ENCODE measurements at places on chromosomes 13 and 19.

DNA sequence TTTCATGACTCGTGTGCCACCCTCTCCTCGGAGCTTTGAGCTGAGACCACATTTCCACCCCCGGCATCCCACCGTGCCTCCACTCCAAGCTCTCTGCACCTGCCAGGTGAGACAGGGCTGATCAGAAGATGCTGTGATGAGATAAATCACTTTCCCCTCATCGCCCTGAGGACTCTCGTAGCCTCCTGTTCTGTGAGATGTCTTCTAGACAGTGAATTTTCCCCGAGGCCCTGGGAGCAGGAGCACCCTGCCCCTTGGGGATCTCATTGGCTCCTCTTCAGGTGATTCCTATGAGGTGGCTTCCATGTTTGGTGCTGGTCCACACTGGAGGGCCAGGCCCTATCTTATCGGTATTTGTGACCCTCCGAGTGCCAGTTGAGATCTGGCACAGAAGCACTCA is 154.0 kb upstream of the TSHZ3 start:
- no peak for DNase-seq

- peak; percentile 89 for DNase-seq
Observed at GRCh38 chr19:18478545-18479311, 40.8 kb upstream of the ISYNA1 start.

- DNase-seq, result peak; percentile 84
Observed at GRCh38 chr13:76473552-76474134, 412.6 kb downstream of the KCTD12 start.

GRCh38 chr19:4376991-4377781 is 23.2 kb downstream of the SH3GL1 start:
- no peak for DNase-seq

DNA sequence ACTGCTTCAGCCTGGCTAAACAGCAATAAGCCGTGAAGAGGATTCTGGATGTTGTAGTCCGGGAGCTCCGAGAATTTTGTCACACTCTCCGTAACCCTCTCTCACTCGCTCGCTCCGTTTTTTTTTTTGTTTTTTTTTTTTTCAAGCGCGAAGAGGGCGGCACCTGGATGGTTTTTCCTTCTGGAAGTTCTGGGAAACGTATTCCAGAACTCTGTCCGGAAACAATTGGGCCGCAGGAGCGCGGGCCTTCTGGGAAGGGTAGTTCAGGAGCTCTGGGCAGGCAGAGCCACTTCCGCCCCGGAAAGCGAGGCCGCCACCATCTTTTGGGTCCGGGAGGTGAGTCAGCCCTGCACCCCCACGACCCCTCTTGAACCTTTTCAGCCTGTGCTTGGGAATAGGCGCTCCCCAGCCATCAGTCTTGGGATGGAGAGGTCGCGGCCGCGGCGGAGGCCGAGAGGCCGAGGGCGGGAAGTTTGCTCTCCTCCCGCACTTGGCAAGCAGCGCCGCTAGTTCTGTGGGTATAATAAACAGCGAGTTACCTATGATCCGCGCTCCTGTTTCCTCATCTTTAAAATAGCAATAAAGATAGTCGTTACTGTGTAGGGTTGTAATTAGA is at the start of gene ZNF227:
Gene ZNF227 (plus strand): TSS at position 283 of the 616 bp plus-strand sequence. CDS start 5,261 bp downstream, outside the sequence.
- peak; percentile 90 for DNase-seq

DNA sequence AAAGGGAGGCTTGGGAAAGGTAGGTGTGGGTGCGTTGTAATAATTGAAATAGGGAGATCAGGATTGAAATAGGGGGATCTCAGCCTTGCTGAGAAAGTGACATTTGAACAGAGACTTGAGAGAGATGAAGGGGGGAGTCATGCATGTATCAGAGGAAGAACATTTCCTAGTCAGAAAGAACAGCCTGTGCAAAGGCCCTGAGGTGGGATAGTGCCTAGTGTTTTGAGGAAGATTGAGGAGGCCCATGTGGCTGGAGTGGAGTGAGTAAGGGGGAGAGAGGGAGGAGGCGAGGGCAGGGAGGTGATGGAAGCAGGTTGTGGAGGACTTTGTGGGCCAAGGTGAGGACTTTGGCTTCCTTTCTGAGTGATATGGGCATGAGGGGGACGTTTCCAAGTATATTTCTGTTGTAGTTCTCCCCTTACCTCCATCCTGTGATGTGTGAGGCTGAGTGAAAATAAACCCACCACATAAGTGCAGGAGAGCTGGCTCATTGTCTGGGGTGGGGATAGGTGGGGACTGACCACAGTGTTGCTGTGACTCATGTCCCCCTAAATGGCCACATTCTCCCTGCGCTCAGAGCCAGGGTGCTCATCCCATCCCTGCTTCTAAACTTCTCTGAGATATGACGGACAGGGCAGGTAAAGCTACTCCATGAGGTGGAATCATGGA is 17.8 kb downstream of the ACTL9 start:
- DNase-seq, result no peak

- DNase-seq, result no peak
Observed at GRCh38 chr13:28743499-28744083, 24.8 kb upstream of the SLC46A3 start.

Data from activated CD4-positive, alpha-beta T cell treated with anti-CD3 and anti-CD28 coated beads for 36 hours (primary cell).